K562 (cell line): ENCODE measurements at places on chromosomes 3 and 15. TPM values are rescaled to one million over a fixed set of nuclear protein-coding genes. Genes with fewer than 3 reads are reported as not detected.

The WDR93 gene
- not detected in 2 replicates for polyA plus RNA-seq

The ZKSCAN7 gene
- polyA plus RNA-seq: not detected in 2 replicates

The PCCB gene
- polyA plus RNA-seq: 79.9 and 105 TPM in 2 replicates

The AQR gene
- polyA plus RNA-seq: 25.0 and 28.5 TPM in 2 replicates

The IQCF5 gene
- not detected in 2 replicates for polyA plus RNA-seq

The COL6A6 gene
- polyA plus RNA-seq: 0.03 TPM in 1 of 2 replicates, not detected in the other

The GNB4 gene
- polyA plus RNA-seq: 11.7 and 16.9 TPM in 2 replicates

The IL5RA gene
- 0.16 TPM in 1 of 2 replicates, not detected in the other for polyA plus RNA-seq
